PC-3 (cell line): ENCODE measurements at places on chromosomes 7 and 10. TPM values are rescaled to one million over a fixed set of nuclear protein-coding genes. Genes with fewer than 3 reads are reported as not detected.

GRCh38 chr10:2950546-2950945 lies 116.8 kb upstream of the PFKP start:
- H3K27ac ChIP-seq = no peak overlapping the region
- H3K27me3 ChIP-seq = peaks cover 9% of the 10 kb centered on the region; the same call in 1 of the 2 replicates
- no peaks in the 10 kb centered on the region for H3K4me1 ChIP-seq
- H3K4me3 ChIP-seq = no peak overlapping the region
- no peak for DNase-seq
- H3K36me3 ChIP-seq = no peaks in the 10 kb centered on the region

GRCh38 chr7:2508327-2509215 lies 11.0 kb upstream of the LFNG start:
- H3K36me3 ChIP-seq = no peaks in the 10 kb centered on the region
- peaks cover 13% of the 10 kb centered on the region for H3K4me1 ChIP-seq
- H3K27ac ChIP-seq = no peak overlapping the region

DNA sequence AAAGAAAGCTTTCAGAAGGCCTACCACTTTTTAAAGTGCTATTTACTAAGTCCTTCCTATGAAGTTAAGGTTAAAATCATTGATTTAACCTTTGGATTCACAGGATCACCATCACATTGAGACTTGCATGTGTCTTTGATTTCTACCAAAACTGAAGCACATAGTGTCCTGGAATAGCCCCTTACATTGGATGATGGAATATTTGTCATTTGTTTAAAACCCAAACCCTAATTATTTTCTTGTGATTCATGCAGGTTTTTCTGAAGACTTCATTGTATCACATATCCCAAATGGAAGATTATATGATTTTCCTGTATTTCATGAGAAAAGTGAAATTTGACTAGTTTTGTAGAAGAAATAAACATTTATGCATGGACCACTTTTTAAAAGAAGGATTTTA lies 3.3 kb downstream of the SEMA3A start:
- H3K36me3 ChIP-seq = no peaks in the 10 kb centered on the region
- DNase-seq = peak; percentile 15
- peak overlapping the region; percentile 79 for H3K4me3 ChIP-seq
- peaks cover 66% of the 10 kb centered on the region for H3K4me1 ChIP-seq
- no peaks in the 10 kb centered on the region for H3K27me3 ChIP-seq
- peak overlapping the region; percentile 94 for H3K27ac ChIP-seq

DNA sequence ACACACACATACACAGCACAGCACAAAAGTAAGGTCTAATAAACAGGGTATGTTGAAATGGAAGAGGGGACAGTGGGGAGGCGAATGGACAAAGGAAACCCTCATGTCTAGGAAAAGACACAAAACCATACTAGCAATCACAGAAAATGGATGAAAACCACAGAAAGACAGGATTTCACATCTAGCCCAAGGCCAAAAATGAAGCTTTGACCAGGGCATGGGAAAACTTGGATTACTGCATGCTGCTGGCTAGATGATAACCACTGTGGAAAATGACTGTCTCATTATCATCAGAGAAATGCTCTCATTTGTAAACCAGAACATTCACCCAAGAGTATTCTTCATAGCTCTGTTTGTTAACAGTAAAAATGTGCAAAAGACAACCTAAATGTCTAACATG lies 88.2 kb downstream of the SFMBT2 start:
- H3K27me3 ChIP-seq = no peaks in the 10 kb centered on the region
- H3K4me1 ChIP-seq = no peaks in the 10 kb centered on the region
- no peaks in the 10 kb centered on the region for H3K36me3 ChIP-seq
- no peak for DNase-seq
- H3K4me3 ChIP-seq = no peak overlapping the region
- no peak overlapping the region for H3K27ac ChIP-seq

The RPEL1 gene
- total RNA-seq = not detected in 2 replicates

The LIPF gene
- not detected in 2 replicates for total RNA-seq

The PPP1R3C gene
- 0.17 TPM in 1 of 2 replicates, not detected in the other for total RNA-seq

The IKZF1 gene
- total RNA-seq = not detected in 2 replicates

DNA sequence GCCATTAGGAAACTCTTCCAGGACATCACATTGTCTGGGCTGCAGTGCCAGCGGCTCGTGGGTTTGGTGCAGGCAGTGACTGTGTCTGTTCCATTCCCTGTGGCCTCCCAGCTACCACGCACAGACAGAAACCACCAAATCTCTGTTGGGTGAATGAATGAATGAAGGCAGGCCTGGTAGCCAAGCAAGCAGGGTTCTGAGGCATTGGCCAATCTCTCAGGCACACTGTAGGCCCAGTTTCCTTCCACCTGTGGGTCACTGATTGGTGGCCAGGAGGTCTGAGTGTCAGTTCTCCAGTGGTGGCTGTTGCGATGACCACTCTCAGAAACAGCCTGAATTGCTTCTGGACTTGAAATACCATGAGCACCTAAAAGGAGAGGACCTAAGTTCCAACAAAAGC lies 59.4 kb upstream of the CTBP2 start:
- no peak for DNase-seq
- no peaks in the 10 kb centered on the region for H3K27me3 ChIP-seq
- peaks cover 9% of the 10 kb centered on the region for H3K4me1 ChIP-seq
- no peaks in the 10 kb centered on the region for H3K36me3 ChIP-seq
- H3K4me3 ChIP-seq = no peak overlapping the region

- H3K27ac ChIP-seq = peak overlapping the region; percentile 98
- H3K36me3 ChIP-seq = peaks cover 7% of the 10 kb centered on the region; the same call in 1 of the 2 replicates
- H3K27me3 ChIP-seq = no peaks in the 10 kb centered on the region
- peak; percentile 46 for DNase-seq
- peak overlapping the region; percentile 36; the same call in 1 of the 2 replicates for H3K4me3 ChIP-seq
- H3K4me1 ChIP-seq = peaks cover 60% of the 10 kb centered on the region
These were observed 37.7 kb downstream of the PRSS2 start for GRCh38 chr7:142808461-142808801.

DNA sequence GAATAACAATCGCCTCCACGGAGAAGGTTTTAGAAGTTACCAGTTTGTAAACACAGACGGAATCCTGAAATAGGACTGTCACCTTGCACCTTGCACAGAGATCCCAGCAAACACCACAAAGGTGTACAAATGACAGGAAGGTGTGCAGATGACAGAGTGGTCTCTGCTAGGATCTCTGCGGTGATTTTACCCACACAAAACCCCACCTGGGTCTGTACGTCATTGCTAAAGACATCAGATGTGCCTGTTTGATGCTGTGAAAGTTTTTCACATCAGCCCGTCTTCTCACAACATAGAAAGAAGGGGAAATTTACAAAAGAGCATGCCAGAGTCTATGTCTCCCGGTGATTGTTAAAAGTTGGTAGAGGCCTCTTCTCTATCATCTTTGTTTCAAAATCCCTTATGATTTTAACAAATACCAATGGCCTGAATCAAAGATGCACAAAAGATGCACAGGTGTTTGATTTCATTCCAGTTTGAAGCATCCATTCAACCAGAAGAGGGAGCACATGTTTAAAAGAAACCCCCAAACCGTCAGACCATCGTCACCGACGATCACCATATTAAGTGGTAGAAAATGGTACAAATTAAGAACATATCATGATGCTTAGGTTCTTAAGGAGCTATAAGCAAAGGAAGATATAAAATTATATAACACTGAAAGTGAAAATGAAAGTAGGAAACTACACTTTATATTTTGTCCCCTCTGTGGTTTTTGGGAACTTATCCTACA lies 576.5 kb downstream of the PTPRN2 start:
- H3K36me3 ChIP-seq = no peaks in the 10 kb centered on the region
- H3K4me1 ChIP-seq = no peaks in the 10 kb centered on the region
- no peak overlapping the region for H3K4me3 ChIP-seq
- H3K27me3 ChIP-seq = peaks cover 11% of the 10 kb centered on the region
- H3K27ac ChIP-seq = no peak overlapping the region

The CYP2W1 gene
- not detected in 2 replicates for total RNA-seq
